Spleen (tissue), 13 donors: ENCODE measurements at places on chromosomes 1 and 21.
A peak's percentile ranks its signal among the peaks of the same experiment; 100 is the strongest.

DNA sequence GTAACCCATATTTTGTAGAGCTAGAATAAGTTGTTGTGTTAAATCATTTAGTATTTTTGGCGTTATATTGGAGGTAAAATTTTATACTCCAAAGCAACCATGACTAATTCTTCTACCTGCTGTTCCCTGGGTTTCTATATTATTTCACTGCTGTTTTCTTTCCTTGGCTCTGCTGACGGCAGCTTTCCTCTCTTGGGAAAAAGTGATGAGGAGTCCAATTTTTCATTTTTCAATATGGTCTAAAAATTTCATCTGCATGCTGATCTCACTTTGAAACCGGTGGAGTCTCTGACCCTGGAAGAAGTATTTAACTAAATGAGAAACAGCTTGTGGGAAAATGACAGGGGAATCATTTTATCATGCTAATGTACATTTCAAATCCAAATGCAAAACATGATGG is 110.2 kb downstream of the IFI44 start:
- DNase-seq: no peak

DNA sequence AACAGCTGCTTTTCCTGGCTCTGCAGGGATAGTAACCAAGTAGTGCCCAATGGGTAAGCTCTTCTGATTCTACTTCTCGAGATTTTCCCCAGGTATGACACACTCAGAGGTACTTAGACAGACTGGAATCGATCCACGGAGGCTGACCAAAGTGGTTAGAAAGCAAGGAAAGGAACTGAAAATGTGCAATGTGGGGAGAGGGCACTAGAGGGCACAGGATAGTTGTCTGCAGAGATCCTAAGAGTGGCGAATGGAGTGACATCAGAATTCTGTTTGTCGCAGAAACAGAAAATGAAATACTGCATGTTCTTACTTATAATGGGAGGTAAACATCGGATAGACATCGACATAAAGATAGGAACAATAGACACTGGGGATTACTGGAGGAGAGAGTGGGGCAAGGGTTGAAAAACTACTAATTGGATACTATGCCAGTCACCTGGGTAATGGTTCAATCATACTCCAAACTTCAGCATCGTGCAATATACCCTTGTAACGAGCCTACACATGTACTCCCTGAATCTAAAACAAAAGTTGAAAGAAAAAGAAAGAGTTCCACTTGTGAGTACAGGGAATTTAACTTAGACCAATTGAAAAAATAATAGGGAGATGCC is 23.3 kb downstream of the CYP2J2 start:
- DNase-seq: no peak

- DNase-seq: no peak
Measured at GRCh38 chr1:51524817-51525216, 5.8 kb upstream of the EPS15 start.

- DNase-seq: peak; percentile 76
Measured at GRCh38 chr1:230277201-230278025, 148.7 kb downstream of the PGBD5 start.

DNA sequence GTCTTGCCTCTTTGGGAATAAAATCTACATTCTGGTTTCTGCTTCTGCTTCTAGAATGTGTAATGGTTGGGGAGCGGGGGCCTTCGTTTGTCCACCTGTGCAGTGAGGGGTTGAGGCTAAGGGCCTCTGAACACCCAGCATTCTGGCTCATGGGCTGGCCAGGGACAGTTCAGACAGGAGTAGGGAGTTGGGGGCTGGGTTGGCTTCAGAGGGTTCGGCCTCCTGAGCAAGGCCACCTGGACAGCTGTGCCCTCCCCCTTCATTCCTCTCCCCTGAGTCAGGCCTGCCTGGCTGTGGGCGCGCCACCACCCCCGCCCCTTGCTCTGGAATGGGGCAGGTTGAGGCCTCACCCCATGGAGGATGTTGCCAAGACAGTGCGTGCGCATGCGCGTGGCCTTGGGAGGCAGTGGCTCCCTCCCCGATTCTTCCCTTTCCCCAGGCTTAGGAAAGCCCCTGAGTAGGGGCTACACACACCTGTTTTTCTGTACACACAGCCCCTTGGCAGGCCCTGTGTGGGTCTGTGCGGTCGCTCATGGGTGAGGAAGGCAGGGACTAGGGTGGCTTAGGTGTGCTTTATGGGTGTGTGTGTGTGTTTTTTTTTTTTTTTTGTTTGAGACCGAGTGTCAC is 57.0 kb downstream of the YARS1 start:
- no peak for DNase-seq
